ENCODE measurements at places on chromosomes 1 and 21. TPM values are rescaled to one million over a fixed set of nuclear protein-coding genes. Genes with fewer than 3 reads are reported as not detected.

The TAS1R1 gene
- not detected for total RNA-seq

- no peak for DNase-seq
These were observed 245.6 kb downstream of the RRAGC start for GRCh38 chr1:38613996-38614395.

DNA sequence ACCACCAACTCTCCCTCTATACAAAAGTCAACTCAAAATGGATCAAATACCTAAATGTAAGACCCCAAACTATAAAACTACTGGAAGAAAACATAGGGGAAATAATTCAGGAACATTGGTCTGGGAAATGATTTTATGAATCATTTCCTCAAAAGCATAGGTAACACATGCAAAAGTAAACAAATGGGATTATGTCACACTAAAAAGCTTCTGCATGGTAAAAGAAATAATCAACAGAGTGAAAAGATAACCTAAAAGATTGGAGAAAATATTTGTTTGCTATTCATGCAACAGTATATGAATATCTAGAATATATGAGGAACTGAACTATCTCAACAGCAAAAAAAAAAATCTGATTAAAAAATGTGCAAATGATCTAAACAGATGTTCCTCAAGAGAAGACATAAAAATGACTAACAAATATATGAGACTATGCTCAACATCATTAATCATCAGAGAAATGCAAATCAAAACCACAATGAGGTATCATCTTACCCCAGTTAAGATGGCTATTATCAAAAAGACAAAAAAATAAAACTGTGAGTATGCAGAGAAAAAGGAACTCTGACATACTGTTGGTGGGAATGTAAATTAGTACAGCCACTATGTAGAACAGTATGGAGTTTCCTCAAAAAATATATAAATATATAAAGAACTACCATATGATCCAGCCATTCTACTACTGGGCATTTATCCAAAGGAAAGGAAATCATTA lies 47.8 kb downstream of the VCAM1 start:
- no peak for DNase-seq

GRCh38 chr1:67214420-67215174 lies 48.3 kb downstream of the IL23R start:
- peak; percentile 30 for DNase-seq

DNA sequence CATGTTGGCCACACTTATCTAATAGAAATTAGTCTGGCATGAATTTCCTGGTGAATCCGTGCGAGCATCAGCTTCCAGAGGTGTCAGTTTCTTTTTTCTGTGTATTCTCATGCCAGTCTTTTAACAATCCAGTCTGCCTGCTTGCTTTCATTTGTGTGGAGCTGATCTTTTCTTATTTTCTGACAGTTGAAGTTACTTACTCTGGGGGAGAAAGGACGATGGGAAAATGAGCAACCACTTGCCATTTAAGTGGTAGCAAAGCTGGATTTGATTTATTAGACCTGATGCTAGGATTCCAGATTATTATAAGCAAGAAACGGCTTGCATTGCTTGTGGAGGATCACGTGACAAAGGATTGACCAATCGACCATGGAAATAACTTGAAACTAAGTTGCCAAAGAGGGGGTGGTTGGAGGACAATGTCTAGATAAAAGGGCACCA lies 24.3 kb upstream of the APP start:
- no peak for DNase-seq

The CR1 gene
- 8.3 TPM for total RNA-seq

The TFAP2E gene
- 3.5 TPM for total RNA-seq

DNA sequence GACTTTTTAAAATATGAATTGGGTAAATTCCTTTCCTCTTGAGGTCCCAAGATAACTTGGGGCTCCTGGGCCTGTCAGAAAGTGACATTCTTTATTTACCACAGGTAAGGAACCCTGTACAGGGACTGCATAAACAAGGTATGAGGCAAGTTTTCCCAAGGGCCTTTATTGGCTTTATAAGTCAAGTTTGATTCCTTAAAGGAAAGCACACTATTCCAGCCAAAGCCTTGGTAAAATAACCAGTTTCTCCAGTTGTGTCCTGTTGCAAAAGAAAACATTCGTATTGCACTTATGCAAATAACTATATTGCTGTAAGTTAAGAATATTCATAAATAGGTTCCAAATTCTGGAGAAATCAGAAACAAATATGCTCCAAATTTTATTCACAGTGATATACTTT lies 21.9 kb upstream of the METTL18 start:
- DNase-seq, result no peak

The KRTAP13-2 gene
- not detected for total RNA-seq

- DNase-seq, result no peak
These were observed 131.5 kb downstream of the HUNK start for GRCh38 chr21:32004291-32004690.

- DNase-seq, result no peak
These were observed 837 bp downstream of the FOXD3 start for GRCh38 chr1:63322944-63323864.

DNA sequence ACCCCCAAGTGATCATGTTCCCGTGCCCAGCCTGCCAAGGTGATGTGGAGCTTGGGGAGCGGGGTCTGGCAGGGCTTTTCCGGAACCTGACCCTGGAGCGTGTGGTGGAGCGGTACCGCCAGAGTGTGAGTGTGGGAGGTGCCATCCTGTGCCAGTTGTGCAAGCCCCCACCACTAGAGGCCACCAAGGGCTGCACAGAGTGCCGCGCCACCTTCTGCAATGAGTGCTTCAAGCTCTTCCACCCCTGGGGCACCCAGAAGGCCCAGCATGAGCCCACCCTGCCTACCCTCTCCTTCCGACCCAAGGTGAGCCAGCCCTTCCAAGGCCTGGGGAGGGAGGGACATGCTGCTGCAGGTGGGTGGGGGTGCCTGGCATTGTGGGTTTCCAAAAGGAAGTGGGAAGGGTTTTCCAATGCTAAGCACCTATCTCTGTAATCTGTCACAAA lies 2.3 kb downstream of the TRIM46 start:
- DNase-seq, result no peak

DNA sequence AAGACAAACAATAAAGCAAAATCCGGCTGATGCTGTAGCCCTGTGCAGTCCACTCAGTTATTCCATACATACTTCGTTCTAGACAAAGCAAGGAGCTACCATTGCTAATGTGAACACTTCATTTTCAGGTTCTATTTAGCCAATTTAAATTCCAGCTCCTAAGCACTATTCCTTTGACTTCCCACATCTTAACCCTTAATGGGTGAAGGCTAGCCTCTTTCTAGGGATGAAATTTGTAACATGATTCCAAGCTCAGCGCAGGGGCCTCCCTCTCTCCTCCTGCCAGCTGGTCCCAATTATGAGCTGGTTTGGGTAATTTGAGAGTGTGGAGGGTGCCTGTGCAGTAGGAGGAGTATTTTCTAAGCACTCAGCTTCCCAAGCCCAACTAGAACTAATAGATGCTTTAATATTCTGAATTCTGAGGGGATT lies 53.9 kb upstream of the PTGFRN start:
- DNase-seq, result no peak

DNA sequence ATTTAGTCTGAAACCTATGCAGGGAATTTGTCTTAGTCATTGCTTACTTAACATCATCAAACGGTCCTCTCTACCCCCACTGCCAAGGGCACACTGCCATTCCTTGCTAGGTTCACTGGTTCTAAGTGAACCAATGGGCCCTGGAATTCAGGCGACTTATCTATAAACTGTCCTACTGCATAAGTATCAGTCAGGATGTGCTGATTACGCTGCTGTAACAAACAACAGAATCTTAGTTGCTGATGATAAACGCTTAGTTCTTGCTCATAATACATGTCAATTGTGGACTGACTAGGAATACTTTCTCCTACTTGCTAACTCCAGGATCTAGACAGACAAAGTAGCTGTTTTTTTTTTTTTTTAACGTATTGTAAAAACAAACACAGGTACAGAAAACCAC lies 136.1 kb downstream of the PRDM2 start:
- DNase-seq, result no peak

DNA sequence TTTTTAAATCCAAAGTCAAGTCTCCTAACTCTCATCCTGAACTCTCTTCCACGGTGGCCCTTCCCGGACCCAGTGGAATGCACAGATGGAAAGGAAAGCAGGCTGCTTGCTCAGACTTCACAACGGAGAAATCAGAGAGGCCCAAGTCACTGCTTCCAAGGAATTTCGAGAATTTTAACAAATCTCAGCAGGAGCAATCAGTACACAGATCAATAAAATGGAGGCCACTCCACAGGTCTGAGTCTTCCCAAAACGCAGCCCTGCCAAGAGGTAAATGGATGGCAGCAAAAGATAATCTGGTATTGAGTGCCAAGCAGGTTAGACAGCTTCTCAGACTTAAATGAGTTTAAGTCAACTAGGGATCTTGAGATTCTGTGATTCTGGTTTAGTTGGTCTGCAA lies 81.1 kb upstream of the TIAM1 start:
- no peak for DNase-seq

The RFX5 gene
- total RNA-seq, result 67.0 TPM

GRCh38 chr1:109634292-109634691 lies 14.7 kb downstream of the AMPD2 start:
- DNase-seq, result no peak

The S100A14 gene
- not detected for total RNA-seq

- DNase-seq, result no peak
These were observed 102.0 kb downstream of the ERG start for GRCh38 chr21:38396325-38396724.

The GUCA2B gene
- not detected for total RNA-seq

DNA sequence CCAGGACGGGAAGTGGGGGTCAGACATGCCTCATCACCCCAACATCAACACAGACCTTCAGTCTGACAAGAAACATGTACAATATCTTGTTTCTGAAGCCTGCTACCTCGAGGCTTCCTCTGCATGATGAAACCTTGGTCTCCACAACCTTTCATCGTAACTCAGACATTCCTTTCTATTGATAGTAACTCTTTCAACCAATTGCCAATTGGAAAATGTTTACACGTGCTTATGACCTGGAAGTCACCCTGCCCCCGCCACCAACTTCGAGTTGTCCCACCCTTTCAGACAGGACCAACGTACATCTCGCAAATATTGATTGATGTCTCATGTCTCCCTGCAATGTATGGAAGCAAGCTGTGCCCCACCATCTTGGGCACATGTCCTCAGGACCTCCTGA lies 159.5 kb downstream of the ETS2 start:
- DNase-seq, result no peak

- DNase-seq, result no peak
These were observed 149.4 kb upstream of the LMO4 start for GRCh38 chr1:87179076-87179810.

GRCh38 chr1:168344517-168344916 lies 63.8 kb downstream of the TBX19 start:
- DNase-seq, result no peak

- DNase-seq, result no peak
These were observed 282.2 kb downstream of the RYR2 start for GRCh38 chr1:237324226-237324625.

GRCh38 chr1:96834986-96835385 lies 113.4 kb downstream of the PTBP2 start:
- no peak for DNase-seq

DNA sequence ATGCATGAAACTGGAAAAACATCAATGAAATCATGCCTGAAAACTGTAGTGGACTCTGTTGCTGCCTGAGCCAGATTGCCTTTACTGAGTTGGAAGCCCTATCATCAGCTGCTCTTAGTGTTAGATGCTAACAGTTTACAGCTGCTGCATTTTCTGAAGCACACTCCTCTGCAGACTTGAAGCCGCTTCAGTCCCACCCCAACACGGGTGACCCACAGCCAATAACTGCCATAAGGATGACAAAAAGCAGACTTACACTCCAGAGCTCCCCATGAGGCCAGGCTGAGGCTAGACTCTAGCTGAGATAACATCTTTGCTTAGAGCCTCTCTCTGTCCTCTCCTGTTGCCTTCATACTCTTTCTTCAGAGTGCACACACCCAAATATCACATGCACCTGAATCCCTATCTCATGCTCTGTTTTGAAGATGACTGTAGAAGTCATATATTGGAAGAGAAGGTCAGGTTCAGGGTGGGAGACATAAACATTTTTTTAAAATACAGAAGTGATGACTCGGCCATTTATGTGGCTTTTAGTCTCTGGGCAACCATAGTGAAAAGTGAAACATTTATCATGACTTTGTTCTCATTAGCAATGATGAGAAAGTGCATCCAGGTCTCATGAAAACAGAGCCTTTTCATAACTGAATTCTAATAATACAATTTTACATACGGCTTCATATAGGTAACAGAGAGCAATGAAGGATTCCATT lies 161.0 kb downstream of the KCNK2 start:
- DNase-seq, result no peak

GRCh38 chr1:239814306-239814881 lies 277.3 kb upstream of the FMN2 start:
- DNase-seq, result no peak

- no peak for DNase-seq
These were observed 9.1 kb downstream of the MACF1 start for GRCh38 chr1:39213511-39214002.

DNA sequence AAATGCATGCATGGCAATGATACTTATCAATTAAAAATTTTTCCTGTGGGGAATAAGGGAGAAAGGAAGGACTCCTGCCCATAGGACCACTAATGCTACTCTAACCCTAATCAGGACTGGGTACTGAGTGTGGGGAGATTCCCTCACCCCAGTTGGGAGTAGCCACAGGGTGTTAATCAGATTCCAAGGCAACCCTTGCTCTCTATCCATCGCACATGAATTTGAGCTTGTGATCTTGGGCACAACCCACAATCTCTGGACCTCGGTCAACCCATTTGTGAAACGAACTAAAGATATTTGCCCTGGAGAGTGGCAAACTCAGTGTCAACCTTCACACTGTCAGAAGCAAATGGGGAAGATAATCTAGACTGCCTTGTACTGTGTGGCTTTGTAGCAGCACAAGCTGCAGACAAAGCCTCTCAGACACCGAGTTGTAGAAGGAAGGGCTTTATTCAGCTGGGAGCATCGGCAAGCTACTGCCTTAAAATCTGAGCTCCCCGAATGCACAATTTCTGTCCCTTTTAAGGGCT lies 69.5 kb downstream of the SERINC2 start:
- no peak for DNase-seq

- no peak for DNase-seq
These were observed 63.6 kb upstream of the ZC3H12A start for GRCh38 chr1:37410815-37411214.

The CELA2A gene
- total RNA-seq, result 1.8 TPM

DNA sequence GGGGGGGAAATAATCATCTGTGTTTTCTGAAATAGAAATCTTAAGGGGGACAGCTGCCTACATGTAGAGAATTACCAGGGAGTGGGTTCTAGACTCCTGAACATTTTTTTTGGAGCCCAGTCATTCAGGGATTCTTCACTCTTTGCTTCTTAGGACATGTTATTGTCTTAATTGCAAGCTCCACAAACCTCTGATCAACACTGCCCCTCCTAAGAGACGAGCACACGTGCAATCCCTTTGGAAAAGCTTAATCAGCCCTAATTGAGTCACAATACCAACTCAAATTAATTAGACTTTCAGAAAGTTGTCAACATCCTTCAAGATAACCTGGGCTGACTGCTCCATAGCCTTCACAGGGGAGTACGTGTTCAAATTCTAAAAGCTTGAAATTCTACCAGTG lies 21.4 kb downstream of the RGS8 start:
- no peak for DNase-seq
